ENCODE measurements at places on chromosomes 3 and 15. TPM values are rescaled to one million over a fixed set of nuclear protein-coding genes. Genes with fewer than 3 reads are reported as not detected.

- H3K27me3 ChIP-seq: no peaks in the 10 kb centered on the region
- no peak overlapping the region for H3K27ac ChIP-seq
- no peaks in the 10 kb centered on the region for H3K4me1 ChIP-seq
Measured at GRCh38 chr15:101505610-101506337, 16.3 kb upstream of the PCSK6 start.

DNA sequence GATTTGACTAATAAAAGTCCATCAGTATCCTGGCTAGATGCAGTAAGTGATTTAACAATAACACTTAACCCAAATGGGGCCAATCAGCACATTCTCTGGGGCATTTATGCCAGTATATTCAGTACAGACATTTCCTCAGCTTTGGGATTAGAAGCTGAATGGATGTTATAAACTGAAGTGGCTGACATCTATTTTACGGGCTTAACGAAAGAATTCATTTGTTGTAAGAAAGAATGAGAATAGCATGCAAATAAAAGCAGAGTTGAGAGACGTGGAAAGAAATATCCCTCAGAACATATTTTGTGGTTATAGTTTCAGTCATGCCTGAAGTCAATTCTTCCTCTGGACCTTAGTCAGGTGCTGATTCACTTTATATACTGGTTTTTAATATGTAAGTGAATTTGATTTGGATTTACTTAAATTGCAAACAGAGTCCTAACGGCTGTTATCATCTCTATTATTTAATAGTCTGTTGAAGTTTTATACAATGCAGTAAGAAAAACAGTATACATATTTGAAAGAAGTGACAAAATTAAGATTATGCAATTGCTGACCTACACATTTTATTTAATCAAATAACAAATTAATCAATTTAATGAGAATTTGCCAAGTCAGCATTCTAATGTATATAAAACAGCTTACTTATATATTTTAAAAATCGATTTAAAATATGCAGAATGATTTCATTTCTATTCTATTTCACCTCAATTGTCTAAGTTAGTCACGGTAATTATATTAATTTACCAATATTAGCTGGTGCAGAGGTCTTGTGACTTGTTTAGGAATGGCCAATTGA, 513.9 kb upstream of the CADM2 start:
- no peak overlapping the region for H3K4me3 ChIP-seq
- H3K27me3 ChIP-seq: no peaks in the 10 kb centered on the region
- H3K27ac ChIP-seq: no peak overlapping the region
- H3K4me1 ChIP-seq: no peaks in the 10 kb centered on the region
- no peaks in the 10 kb centered on the region for H3K36me3 ChIP-seq
- DNase-seq: no peak

GRCh38 chr3:110625201-110625747, 446.3 kb upstream of the NECTIN3 start:
- H3K4me1 ChIP-seq: no peaks in the 10 kb centered on the region
- no peaks in the 10 kb centered on the region for H3K27me3 ChIP-seq
- no peak overlapping the region for H3K4me3 ChIP-seq
- DNase-seq: no peak
- no peaks in the 10 kb centered on the region for H3K36me3 ChIP-seq

Gene SIDT1
- 35.9 TPM for total RNA-seq

GRCh38 chr3:49108346-49108745, 3.8 kb upstream of the QARS1 start:
- peaks cover 26% of the 10 kb centered on the region for H3K36me3 ChIP-seq
- no peak overlapping the region for H3K4me3 ChIP-seq
- no peak for DNase-seq
- H3K27ac ChIP-seq: no peak overlapping the region
- no peaks in the 10 kb centered on the region for H3K27me3 ChIP-seq

Gene TMC3
- total RNA-seq: not detected

Data from colonic mucosa (tissue), 4 donors.